ENCODE measurements at places on chromosomes 1 and 21. TPM values are rescaled to one million over a fixed set of nuclear protein-coding genes. Genes with fewer than 3 reads are reported as not detected.

DNA sequence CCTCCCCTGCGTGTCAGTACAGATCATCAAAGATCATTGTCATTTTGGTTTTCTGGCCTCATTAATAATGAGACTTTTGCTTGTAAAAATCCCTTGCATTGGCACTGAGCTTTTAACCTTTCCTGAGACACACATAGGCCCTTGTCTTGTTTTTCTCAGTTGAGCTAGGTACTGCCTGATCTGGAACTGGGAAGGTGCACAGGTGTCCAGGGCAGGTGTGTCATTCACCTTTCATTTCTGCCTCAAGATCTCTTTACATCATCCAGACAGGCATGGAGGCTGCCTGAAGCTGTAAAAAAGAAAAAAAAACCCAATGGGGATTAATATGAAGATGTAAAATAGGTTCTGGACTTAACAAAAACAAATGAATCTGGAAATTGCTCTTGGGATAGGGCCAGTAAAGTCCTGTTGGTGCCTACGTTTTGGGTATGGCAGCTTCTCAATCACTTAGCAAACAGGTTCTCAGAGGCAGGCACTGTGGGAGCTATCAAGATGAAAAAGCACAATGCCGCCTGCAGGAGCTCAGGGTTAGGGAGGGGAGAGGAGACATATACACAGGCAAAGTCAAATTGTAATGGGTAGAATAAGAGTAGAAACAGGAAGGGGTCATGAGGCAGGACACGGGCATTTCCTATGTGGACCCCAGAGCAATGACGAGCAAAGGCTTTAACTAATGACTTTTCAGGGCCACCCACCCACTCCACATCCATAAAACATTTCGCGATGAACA lies 1.0 kb upstream of the KCNC4 start:
- H3K27me3 ChIP-seq, result no peaks in the 10 kb centered on the region
- no peak for DNase-seq
- peaks cover 19% of the 10 kb centered on the region for H3K4me1 ChIP-seq

DNA sequence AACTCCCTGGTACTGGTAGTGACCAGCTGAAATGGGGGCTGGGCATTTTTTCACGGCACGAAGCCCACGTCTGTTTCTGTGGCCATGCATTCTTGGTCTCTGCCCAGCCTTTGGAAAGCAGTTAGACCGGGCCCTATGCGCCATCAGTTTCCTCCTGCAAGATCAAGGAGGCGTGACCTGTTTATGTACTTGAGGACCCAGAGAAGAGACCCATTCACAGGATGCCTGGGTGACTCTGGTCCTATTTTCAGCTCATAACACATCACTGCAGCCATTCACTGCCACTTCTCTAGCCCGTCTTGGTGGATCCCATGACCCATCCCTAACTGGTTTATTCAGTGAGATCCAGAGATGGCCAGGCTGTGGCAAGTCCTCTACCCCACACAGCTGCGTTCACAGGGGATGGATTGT lies 70.4 kb downstream of the SPSB1 start:
- no peaks in the 10 kb centered on the region for H3K4me1 ChIP-seq
- DNase-seq, result no peak
- no peaks in the 10 kb centered on the region for H3K27me3 ChIP-seq
- no peak overlapping the region for H3K27ac ChIP-seq
- H3K4me3 ChIP-seq, result no peak overlapping the region

FCRL4 gene
- total RNA-seq, result not detected

DNA sequence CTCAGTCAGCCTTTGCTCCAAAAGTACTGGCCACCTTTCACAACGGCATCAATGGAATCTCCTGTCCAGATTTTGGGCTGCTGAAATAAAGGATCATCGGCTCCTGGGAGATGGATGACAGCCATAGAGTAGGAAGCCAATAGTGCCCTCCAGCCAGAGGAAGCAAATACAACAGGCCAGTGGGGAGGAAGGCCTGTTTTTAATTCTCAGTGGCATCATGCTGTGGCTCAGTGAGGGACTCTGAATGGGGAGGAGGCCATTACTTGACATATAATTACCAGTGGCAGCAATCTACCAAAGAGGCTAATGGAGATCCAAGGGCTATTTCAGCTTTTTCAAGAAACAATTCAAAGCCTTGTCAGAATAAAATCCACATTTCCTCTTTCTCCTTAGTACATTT lies 26.7 kb downstream of the COLGALT2 start:
- H3K4me3 ChIP-seq, result no peak overlapping the region
- peaks cover 9% of the 10 kb centered on the region for H3K4me1 ChIP-seq
- H3K27ac ChIP-seq, result no peak overlapping the region
- H3K27me3 ChIP-seq, result no peaks in the 10 kb centered on the region
- no peak for DNase-seq

AADACL3 gene
- total RNA-seq, result not detected

DNA sequence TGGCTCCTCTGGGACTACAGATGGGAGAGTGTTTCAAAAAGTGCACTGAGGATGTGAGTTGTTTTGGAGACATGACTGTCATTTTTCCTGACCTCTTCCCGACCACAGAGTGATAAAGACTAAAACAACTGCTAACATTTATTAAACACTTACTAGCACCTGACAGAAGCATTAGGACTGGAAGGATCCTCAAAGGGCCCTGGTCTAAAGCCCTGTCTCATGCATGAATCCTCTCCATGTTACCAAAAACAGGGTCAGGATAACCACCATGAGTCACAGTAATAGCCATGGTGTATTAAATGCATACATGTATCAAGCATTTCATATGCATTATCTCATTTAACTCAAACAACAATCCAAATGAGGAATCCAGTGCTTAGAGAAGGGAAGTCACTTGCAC lies 11.5 kb downstream of the CYB5RL start:
- DNase-seq, result peak; percentile 10
- H3K36me3 ChIP-seq, result no peaks in the 10 kb centered on the region
- H3K4me1 ChIP-seq, result no peaks in the 10 kb centered on the region

DNA sequence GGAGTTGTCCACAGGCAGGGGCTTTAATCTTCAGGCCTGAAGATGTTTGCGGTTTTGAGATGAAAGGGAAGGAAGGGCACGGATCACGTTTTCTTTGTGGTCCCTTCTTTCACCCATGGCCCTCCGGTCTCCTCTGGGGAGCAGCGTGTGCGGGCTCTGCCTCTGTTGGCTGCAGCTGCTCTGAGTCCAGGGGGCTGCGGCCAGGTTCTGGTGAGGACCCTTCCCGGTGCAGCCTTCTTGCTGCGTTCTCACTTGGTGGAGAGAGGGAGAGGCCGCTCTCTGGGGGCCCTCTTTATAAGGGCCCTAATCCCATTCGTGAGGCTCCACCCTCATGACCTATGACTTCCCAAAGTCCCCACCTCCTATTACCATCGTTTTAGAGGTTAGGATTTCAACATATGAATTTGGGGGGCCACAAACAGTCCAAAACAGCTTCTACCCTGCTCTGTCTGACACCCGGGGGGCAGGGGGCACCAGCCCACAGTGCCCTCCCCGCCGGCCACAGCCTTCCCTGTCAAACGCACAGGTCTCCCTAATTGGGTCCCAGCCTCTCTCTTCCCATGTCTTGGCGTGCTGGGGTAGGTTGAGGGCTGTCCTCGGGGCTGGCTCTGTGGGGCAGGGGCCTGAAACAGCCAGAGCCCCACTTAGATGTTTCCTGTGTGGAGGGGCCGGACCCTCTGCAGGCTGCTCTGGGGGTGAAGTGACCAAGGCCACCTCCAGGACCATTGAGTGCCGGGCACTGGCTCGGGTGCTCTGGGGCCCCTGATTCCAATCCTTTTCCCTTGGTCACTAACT lies 100.1 kb upstream of the C1orf174 start:
- H3K4me3 ChIP-seq, result no peak overlapping the region
- DNase-seq, result no peak
- no peaks in the 10 kb centered on the region for H3K4me1 ChIP-seq

DENND2D gene
- total RNA-seq, result 5.1 TPM

- H3K4me1 ChIP-seq, result peaks cover 36% of the 10 kb centered on the region
- H3K36me3 ChIP-seq, result no peaks in the 10 kb centered on the region
- H3K4me3 ChIP-seq, result peak overlapping the region; percentile 75
- no peaks in the 10 kb centered on the region for H3K27me3 ChIP-seq
- peak; percentile 72 for DNase-seq
Observed at GRCh38 chr1:107141491-107142126, 770 bp downstream of the NTNG1 start.

PRKAA2 gene
- 0.76 TPM for total RNA-seq

DNA sequence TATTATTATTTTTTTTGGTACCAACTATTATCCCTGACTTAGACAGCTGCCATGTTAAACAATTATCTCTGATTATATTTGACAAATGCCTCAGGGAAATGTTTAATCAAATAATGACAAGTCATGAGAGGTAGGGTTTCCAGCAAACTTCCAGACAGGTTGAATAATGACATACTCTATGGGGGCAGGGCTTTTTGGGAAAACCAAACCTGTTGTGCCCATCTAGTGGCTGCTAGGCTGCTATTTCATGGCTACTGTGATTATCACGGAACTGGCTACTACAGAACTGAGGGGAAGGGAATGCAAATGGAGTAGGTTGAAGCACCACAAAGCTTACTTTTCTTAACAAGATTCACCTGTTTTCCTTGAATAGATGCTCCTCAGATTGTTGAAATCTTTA lies 77.6 kb downstream of the DUSP10 start:
- DNase-seq, result no peak
- H3K36me3 ChIP-seq, result no peaks in the 10 kb centered on the region
- no peak overlapping the region for H3K27ac ChIP-seq
- H3K27me3 ChIP-seq, result no peaks in the 10 kb centered on the region

DNA sequence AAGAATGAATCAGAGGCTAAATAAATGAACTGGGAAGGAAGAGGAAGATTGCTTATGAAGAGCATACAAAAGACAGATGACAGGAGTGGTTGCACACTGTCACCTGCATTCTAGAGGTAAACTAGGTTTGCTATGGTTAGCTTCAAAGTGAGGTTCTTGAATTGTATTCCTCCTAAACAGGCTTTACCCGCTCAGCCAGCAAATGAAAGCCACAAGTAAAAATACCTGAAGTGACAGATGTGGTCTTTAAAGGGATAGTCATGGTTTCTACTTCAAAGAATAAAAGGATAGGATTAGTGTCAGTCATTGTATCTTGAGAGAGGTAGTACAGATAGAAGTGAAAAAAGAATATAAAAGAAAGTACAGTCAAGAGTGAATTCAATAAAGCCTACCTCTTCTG lies 32.4 kb upstream of the PRDX6 start:
- DNase-seq, result no peak
- no peak overlapping the region for H3K27ac ChIP-seq

DNA sequence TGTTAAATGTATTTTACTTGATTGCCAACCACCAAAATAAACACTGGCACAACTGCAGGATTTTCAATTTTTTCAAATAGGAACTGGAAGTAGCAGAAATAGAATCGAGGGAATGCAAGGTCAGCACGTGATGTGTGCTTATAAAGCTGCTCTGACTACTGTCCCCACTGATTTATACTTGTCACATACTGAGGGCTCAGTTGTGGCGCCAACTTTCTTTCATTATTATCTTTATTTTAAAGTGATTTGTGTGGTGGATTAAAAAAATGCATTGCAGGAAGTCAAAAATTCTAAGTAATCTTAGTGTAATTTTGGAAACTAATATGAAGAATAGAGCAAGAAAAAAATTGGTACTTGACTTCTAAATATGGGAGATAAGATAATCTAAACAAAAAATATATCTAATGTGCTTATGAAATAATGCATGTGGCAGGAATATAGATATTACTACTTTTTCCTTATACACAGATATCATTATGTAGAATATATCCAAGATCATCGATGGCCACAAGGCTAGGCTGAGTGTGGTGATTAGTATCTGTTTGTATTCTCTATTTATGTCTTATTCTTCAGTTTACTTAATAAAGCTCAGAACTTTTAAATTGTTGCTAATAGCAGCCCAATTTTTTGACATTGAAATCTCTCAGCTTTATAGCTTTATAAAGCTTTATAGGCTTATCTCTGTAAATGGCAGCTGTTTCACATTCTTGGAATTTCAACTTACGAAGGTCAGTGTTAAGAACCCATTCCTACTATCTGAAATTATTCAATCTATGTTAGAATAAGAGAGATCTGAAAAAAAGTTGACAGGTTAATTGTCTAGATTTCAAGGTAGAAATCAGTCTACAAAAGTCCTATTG lies 404.5 kb upstream of the ADAMTS5 start:
- no peak overlapping the region for H3K27ac ChIP-seq
- H3K27me3 ChIP-seq, result no peaks in the 10 kb centered on the region
- DNase-seq, result no peak
- H3K4me3 ChIP-seq, result no peak overlapping the region
- H3K4me1 ChIP-seq, result peaks cover 16% of the 10 kb centered on the region

GRCh38 chr1:197444755-197445154 lies 176.7 kb downstream of the CRB1 start:
- no peaks in the 10 kb centered on the region for H3K27me3 ChIP-seq
- peak; percentile 54 for DNase-seq
- no peak overlapping the region for H3K4me3 ChIP-seq
- no peaks in the 10 kb centered on the region for H3K4me1 ChIP-seq
- H3K36me3 ChIP-seq, result no peaks in the 10 kb centered on the region

MATN1 gene
- total RNA-seq, result not detected

DNA sequence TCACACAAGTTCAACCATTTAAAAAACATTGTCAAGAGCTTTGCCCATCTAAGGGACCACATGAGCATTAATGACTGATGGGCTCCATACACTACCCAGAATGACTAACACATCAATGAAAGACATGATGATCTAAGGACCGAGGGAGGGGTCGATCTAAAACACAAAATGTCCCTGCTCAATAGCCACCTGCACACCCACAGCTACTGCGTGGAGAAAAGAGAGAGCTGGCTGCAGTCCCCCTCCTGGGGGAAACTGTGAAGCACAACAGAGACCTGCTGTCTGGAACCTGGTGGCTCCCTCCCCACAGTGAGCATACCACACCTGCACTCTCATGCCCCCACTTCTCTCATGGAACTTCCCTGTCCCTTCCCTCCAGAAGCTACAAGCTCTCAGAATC lies 130.1 kb upstream of the ERG start:
- no peak for DNase-seq
- H3K27me3 ChIP-seq, result no peaks in the 10 kb centered on the region
- no peaks in the 10 kb centered on the region for H3K36me3 ChIP-seq
- peaks cover 13% of the 10 kb centered on the region for H3K4me1 ChIP-seq

DNA sequence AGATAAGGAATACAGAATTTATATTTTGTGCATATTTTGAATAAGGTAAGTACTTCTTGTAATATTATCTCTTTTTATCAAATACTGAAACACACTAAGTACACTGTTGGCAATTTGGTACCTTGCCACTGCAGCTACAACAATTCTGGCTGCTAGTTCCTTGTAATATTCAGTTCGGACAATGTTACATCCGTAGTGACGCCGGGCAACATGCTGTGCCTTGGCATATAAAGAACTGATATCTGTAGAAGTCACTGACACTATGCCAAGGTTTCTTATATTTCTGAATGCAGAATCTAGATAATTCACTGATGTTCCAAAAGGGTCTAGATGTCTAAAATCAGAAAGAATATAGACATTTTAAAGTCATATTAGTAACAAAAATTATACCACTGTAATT lies 17.5 kb downstream of the TRMT1L start:
- H3K4me1 ChIP-seq, result peaks cover 8% of the 10 kb centered on the region
- H3K27ac ChIP-seq, result no peak overlapping the region
- H3K27me3 ChIP-seq, result no peaks in the 10 kb centered on the region

- DNase-seq, result no peak
- no peaks in the 10 kb centered on the region for H3K4me1 ChIP-seq
- H3K27ac ChIP-seq, result no peak overlapping the region
- no peaks in the 10 kb centered on the region for H3K27me3 ChIP-seq
Observed at GRCh38 chr1:208737922-208738321, 493.7 kb upstream of the PLXNA2 start.

LCE1D gene
- total RNA-seq, result not detected

SRSF4 gene
- 45.0 TPM for total RNA-seq

TFF2 gene
- not detected for total RNA-seq

PPP1R8 gene
- total RNA-seq, result 36.4 TPM

- no peaks in the 10 kb centered on the region for H3K27me3 ChIP-seq
- H3K36me3 ChIP-seq, result no peaks in the 10 kb centered on the region
- no peak for DNase-seq
- no peak overlapping the region for H3K27ac ChIP-seq
- H3K4me1 ChIP-seq, result peaks cover 6% of the 10 kb centered on the region
- H3K4me3 ChIP-seq, result no peak overlapping the region
Observed at GRCh38 chr1:87973896-87974295, 645.2 kb downstream of the LMO4 start.

Measured in GM23248 (cell line).